ENCODE measurements at places on chromosomes 16 and 17.

DNA sequence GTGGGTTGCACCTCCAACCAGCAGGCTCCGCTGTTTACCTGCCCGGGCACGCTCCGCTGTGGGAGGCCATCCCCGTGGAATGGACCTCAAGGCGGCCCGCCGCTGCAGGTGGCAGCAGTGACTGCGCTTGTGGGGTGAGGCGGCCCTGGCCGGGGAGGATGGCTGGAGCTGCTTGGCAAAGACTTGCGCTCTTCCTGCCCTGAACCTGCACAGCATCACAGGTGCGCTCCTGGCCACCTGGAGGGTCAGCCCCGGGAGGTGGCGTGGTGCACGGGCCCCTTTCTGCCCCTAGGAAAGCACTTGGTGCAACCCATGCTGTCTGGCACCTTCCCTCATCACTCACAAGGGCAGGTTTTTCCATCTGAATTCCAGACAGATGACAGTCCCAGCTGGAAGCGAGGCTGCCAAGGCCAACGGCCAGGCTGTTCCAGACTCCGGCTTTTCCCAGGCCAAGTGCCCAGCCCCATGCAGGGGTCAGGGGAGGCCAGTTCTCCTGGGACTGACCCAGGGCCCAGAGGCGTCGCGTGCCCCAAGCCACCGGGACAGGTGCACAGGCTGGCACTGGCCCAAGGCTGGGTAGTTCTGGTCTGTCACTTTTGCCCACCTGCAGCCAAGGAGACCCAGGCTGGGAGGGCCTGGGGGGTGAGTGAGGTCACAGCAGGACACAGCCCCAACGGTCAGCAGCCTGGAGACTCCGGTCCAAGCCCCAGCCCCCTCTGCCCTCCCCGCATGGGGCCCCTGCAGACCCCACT is 13.3 kb downstream of the UTS2R start:
- DNase-seq: no peak

DNA sequence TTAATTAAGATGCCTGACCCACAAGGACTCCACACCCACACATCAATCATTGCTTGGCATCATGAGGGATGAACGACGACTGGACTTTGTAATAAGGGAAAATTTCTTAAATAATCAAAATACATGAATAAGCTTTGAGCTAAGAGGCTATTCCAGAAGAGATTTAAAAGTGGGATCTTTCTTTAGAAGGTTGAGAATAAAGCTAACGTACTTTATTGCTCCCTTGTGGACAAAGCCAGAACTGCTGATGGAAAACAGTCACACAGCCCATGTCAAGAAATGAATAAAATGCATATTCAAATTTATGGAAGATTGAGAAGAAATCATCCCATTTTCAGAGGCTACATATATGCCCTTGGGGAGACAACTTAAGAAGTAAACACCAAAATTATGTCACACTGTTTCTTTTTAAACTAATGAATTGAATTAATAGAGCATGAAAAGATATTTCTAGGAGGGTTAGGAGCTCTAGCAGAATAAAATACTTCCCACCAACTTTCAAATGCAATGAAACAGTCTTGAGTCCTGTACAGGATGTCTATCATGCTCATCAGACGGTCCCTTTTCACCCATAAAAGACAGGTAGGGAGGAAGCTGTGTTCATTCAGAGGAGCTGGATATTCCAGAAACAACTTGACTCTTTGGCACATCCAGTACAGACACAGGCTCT is 60.2 kb upstream of the PHOSPHO1 start:
- DNase-seq: no peak

- no peak for DNase-seq
These were observed 151.1 kb downstream of the KCNJ18 start for GRCh38 chr17:21843318-21843865.

- DNase-seq: no peak
These were observed 4.5 kb upstream of the ACSF3 start for GRCh38 chr16:89089120-89089519.

- DNase-seq: no peak
These were observed 56.0 kb downstream of the RAP1GAP2 start for GRCh38 chr17:2852221-2852620.

- no peak for DNase-seq
These were observed 17.1 kb downstream of the MEAK7 start for GRCh38 chr16:84487358-84487757.

DNA sequence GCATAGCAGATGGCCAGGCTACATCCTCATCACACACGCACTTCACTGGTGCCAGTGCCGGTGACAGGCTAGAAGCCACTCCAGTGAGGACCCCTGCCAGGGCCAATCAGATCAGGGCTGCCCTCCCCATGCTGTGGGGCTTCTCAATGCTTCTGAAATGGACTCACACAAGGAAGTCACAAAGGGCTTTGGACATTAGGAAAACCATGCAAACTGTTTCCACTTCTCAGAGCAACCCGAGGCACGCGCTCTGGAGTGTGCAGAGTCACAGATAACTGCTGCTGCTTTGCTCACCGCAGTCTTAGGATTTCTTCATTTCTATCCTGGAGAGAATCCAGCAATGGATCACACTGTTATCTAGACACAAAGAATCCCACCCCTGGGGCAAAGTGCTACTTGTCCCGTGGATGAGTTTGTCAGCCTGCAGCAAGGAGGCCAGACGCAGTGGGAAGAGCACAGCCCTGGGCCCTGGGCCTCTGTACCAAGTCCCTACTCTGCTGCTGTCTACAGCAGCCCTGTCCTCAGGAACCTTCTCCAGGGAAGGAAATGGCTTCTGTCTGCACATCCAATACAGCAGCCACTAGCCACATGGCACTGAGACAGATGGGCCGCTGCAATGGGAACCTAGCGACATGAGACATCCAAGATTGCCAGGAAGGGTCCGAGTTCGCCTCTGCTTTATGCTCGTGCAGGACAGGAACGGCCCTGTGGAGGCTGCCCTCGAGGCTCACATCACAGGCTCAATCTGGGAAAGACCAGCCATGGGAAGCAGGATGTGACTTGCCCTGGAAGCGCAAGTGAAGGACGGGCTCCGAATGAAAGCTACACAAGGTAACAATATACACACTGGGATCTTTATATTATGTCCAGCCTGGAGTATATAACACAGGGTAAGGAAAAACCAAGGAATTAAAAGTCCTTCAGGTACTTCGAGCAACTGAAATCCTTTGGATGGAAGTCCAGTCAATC is 169.3 kb downstream of the ZFHX3 start:
- no peak for DNase-seq

Data from T-helper 2 cell (primary cell).